Small intestine (tissue), 16 donors: ENCODE measurements at places on chromosomes 4 and X. TPM values are rescaled to one million over a fixed set of nuclear protein-coding genes. Genes with fewer than 3 reads are reported as not detected.

- no peak for DNase-seq
These were observed 129.3 kb upstream of the PGRMC2 start for GRCh38 chr4:128416921-128417320.

DNA sequence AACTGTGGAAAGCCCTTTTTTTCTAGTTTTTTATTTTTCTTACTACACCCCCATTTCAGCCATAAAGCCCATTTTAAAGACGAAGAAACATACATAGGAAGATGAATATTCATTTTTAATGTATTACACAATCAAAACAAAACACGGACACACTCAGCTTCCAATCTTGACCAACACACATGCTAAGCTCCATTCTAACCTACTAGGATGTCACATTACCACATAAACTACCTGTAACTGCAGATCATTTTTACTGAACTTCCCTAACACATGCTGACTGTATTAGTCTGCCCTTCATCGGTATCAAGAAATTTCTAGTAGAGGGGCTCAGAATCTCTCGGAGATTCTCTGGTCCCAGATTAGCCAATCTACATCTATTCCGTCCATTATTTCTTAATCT lies 1.8 kb downstream of the CCNI start:
- no peak for DNase-seq

The GPC4 gene
- polyA plus RNA-seq = 1.3 TPM

The CCDC149 gene
- 13.2 TPM for polyA plus RNA-seq

DNA sequence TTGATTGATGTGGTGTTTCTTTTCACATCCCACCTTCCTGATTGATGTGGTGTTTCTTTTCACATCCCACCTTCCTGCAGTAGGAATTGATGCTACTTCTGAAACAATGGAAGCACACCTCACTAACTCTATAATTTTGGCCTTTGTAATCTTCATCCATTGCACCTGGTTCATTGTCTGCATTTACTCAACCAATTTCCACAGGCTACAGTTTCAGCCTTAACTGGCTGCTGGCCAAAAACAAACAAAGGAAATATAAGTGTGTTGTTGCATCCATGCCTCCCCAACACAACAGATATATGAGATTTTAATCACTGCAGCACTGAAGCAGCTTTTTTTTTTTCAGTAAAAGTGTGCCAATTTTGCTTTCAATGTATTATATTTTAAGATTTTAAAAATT lies 867.6 kb upstream of the PCDH7 start:
- DNase-seq = no peak

GRCh38 chr4:4663028-4663427 lies 121.2 kb upstream of the STX18 start:
- no peak for DNase-seq

GRCh38 chr4:154511981-154512380 lies 20.4 kb upstream of the DCHS2 start:
- DNase-seq = no peak

- DNase-seq = no peak
These were observed 100.3 kb downstream of the SORBS2 start for GRCh38 chr4:185711726-185712125.
